Stimulated activated CD8-positive, alpha-beta memory T cell treated with anti-CD3 and anti-CD28 coated beads, Interleukin-4, amount 100 ng/mL, for 4 hours (primary cell): ENCODE measurements at places on chromosomes 7 and 10.

- no peak for DNase-seq
Observed at GRCh38 chr10:15342970-15343369, 28.1 kb downstream of the FAM171A1 start.

GRCh38 chr7:42065942-42066341 is 171.1 kb downstream of the GLI3 start:
- no peak for DNase-seq

DNA sequence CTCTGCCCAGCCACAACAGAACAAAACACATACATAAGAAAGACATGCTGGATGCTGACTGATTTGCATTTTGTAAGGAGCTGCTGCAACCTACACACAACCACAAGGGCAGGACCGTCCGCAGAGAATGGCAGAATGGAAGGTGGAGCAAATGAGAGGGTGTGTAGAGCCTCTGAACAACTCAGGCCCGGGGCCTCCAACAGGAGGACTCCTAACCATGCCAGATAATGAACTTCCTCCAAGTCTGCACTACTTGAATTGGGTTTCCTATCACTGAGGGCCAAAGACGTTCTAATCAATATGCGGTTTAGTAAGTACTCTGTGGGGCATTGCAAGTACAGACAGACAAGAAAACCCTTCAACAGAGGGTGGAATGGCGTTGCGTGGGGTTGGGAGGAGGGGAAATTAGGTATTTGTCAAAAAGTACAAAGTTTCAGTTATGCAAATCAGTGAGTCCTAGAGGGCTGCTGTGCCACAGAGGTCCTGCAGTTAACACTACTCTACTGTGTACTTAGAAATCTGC is 14.6 kb downstream of the VOPP1 start:
- no peak for DNase-seq

- no peak for DNase-seq
Observed at GRCh38 chr7:723541-723940, 3.0 kb upstream of the DNAAF5 start.

DNA sequence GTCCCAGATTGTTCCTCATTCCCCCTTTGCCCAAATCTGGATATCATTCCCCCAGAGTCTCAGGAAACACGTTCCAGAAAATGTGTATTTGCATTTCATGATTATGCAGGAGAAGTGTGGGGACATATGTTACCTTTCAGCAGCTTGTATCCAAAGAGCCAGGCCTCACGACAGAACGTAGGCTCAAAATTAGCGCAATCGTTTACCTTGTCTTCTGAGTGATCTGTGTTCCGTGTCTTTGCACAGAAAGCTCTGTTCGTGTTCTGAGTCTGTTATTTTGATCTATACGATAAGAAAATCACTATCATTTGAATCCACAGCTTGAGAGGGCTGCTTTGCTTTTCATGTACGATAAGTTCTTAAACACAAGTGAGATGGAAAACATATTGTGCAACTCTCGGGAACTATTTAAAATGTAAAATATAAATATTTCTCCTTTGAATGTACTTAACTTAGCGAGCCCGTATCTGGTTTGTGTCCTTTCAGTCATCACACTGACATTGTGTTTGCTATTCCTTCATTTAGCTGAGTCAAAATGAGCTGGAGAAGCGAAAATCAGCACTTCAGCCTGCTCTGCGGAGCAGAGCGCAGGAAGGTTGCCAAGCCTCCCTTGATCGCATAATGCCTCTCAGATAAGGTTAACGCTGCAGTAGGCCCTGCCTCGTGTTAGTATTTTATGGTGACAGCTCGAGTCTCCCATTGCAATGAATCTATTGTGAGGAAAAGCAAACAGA is 80.2 kb upstream of the CACNB2 start:
- no peak for DNase-seq

DNA sequence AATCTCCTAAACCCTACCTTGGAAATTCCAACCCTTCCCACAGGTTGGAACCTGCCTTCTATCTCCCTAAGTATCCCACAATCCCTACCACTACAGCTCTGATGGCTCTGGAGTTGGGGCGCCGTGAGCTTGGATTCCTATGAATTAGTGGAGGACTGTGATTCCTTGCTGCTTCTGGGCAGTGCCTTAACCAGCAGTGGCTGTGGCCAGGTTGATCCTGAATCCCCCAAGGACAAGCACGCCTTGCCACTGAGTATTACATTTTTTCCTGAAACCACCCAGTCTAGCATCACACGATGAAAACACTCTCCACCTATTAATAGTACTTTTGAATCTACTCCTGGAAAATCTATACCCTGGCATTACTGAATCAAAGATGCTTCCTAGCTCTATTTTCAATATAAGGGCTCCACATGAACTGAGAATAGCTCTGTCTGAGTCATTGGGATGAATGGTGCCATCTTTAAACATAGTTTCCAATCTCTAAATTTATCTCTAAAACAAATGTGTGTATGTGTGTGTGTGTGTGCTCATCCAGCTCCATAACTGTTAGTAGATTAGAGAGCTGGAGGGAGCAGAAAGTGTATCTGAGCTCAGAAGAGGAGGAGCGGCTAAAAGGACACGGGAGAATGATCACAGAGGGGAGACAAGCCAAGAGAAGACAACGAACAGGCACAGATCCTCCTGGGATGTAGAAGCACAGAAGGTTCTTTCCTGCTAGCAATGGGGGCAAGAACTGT is 11.9 kb upstream of the INPP5F start:
- DNase-seq, result no peak

- no peak for DNase-seq
Observed at GRCh38 chr10:107727767-107728317, 563.3 kb upstream of the SORCS1 start.
